ENCODE measurements at places on chromosomes 7 and 10.

DNA sequence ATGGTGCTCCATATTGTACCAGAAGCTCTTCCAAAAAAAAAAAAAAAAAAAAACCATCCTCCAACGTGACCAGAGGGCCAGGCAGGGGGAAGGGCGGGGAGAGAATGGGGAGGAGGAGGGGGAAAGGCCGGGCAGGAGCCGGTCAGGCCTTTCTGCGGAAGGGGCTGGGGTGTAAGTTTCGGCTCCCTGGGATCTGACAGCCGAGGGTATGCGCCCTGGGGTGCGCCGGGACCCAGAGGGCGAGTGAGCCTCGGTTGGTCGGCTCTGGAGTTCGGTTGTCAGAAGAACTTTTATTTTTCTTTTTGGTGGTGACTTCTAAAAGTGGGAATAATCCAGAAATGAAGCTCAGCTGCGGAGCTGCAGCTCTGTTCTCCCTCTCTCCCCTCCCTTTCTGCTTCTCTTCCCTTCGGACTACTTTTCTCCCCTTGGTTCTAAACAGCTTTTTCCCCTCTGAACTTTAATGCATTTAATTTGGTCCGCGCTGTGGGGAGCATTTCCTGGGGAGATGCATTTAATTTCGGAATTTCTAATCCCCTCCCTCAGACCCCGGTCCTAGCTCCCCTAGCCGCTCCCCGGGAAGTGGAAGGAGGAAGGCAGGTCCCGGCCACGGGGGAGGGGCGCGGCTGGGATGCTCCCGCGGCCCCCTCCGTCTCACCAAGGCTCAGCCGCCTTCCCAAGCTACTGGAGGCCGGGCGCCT is 3.9 kb upstream of the PAX2 start:
- DNase-seq, result no peak

GRCh38 chr10:29534590-29534989 is 100.2 kb downstream of the SVIL start:
- no peak for DNase-seq

GRCh38 chr7:138974675-138975292 is 6.4 kb downstream of the KIAA1549 start:
- DNase-seq, result no peak

- no peak for DNase-seq
Measured at GRCh38 chr10:110756876-110757275, 112.7 kb downstream of the RBM20 start.

- no peak for DNase-seq
Measured at GRCh38 chr7:91940171-91940570, 491 bp upstream of the AKAP9 start.

- DNase-seq, result no peak
Measured at GRCh38 chr7:130268463-130269317, 2.0 kb downstream of the CPA2 start.

GRCh38 chr7:28236560-28236959 is 56.0 kb upstream of the JAZF1 start:
- no peak for DNase-seq

DNA sequence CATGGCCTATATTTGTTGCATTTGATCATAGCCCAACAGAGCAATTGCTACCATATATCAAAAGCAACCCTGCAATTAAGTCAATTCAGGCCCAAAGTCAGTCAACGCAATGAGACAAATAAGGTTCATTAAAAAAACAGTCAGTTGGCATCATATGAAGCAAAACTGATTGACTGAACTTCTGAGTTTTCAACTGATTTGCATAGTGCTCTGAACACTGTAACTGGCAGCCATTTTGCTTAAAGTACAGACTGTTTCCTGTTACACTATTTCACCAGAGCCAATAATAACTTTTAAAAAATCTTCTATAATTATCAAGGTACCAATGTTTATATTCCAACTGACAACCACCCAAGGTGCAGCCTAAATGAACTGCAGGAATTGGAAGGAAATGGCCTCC is 68.4 kb upstream of the RAPGEF5 start:
- DNase-seq, result no peak

GRCh38 chr10:62938672-62939071 is 122.5 kb upstream of the EGR2 start:
- DNase-seq, result no peak

DNA sequence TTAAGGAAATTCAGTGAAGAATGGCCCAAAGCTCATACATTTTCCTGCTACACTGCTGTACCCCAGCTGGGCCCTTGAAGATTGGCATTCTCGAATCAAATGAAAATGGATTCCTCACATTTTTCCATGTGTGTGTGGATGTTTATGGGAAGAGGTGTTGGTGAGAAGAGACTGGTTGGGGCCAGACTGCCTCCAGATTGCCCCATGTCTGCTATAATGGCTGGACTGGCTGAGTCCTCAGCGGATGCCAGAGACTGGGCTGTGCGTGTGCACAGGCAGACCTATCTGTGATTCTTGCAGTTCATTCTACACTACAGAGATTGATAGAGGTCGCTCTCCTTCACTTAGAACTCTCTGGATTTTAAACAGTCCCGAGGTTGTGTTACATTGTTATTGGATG is 183.6 kb upstream of the GDF10 start:
- DNase-seq, result no peak

- no peak for DNase-seq
Measured at GRCh38 chr7:75048435-75049379, 24.9 kb downstream of the RCC1L start.

- DNase-seq, result no peak
Measured at GRCh38 chr7:6436385-6436685, 11.4 kb downstream of the DAGLB start.

- no peak for DNase-seq
Measured at GRCh38 chr7:80207501-80207900, 72.9 kb downstream of the GNAI1 start.

DNA sequence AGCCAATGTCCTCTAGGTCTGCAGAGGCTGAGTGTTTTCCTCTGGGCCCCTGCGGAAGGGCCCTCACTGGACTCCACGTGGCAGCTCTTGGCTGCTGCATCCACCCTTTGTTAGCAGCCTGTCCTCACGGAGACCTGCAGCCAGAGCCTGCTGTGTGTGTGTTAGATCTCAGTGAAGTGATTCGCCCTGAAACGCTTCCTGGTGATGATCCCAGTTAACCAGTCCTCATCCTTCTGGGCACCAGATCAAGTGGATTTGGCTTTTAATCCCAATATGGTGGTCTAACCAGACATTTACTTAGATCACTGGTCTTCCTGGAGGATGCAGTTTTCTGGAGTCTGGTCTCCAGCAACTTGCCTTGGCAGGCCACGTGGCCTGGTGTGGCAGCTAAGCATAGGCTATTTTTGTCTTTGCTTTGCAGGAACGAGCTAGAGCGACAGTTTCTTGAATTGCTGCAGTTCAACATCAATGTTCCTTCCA is 39.5 kb upstream of the GJD4 start:
- DNase-seq, result no peak

DNA sequence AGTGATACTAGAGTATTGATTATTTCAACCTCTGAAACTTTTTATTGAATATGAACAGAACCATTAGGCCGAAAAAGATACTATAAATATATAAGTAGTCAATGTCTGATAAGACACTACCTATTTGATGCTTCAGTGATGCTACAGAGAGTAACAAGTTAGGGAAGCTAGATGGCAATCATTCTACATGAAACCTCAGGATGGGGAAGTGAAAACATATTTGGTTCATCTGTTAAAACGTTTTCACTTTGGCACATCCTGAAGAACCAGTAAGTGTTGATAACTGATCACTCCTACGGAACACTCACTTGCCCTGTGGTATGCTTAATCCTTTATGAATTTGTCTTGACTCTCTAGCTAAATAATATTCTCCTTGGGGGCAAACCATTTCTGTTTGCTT is 1064.9 kb downstream of the NXPH1 start:
- no peak for DNase-seq

- no peak for DNase-seq
Measured at GRCh38 chr10:33120275-33120674, 162.2 kb upstream of the ITGB1 start.

- DNase-seq, result no peak
Measured at GRCh38 chr7:154960063-154960790, 42.7 kb downstream of the PAXIP1 start.

- DNase-seq, result no peak
Measured at GRCh38 chr7:12594122-12594897, 23.8 kb downstream of the SCIN start.

- DNase-seq, result no peak
Measured at GRCh38 chr10:101467286-101467770, 113.4 kb downstream of the BTRC start.

DNA sequence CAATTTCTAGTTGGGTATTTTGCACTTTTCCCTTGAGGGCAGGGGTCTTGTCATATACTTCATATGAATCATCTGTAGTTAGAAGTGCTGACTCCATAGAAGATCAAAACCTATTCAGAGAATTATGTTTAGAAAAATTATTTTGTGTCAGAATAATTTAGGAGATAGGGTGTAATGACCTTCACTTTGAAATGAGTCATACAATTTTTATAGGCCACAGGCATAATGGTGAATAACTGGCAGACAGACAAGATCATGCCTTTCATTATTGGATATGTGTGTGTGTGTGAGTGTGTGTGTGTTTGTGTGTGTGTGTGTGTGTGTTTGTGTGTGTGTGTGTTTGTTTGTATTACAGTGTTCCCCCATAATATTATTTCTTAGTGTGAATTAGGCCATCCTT is 523.0 kb downstream of the ANKRD7 start:
- no peak for DNase-seq

DNA sequence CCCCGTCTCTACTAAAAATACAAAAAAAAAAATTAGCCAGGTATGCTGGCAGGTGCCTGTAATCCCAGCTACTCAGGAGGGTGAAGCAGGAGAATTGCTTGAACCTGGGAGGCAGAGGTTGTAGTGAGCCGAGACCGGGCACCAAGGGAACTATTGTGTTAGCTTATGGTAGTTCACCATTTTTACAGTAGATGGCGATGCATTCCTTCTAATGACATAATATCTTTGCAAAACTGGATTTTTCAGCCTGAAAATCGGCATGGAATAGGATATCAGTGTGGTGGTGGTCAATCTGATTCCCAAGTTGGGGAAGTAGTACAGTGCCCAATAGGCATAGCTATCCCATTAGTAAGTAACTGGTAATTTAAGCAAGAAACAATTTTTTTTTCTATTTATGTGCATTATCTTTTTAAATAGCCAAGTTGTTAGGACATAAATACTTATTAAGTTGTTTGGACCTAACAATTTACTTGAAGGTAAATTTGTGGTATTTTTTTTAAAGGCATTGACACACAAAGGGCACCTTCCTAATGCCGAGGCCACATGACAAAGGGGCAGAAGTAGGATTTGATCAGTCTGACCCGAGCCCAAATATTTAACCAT is 17.6 kb upstream of the IMPDH1 start:
- no peak for DNase-seq

- DNase-seq, result no peak
Measured at GRCh38 chr7:159084069-159084801, 60.4 kb downstream of the VIPR2 start.

DNA sequence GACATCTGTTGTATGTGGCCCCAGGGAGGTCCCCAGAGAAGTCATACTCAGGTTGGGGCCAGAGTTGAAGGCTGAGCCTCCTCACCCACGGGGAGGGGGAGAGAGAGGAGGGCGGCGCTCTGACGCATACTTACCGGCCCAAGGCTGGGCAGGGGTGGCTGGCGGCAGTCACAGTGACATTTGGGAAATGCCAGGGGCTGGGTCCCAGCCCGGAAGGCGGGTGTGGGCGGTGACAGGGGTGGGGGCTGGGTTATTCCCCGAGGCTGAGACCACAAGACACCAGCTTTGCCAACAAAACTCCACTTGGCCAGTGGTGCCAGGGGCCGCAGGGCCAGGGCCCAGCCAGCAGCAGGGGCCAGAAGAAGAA is 41.1 kb downstream of the RASGEF1A start:
- DNase-seq, result peak; percentile 23

GRCh38 chr10:129365767-129366402 is 101.2 kb upstream of the MGMT start:
- peak; percentile 39 for DNase-seq

DNA sequence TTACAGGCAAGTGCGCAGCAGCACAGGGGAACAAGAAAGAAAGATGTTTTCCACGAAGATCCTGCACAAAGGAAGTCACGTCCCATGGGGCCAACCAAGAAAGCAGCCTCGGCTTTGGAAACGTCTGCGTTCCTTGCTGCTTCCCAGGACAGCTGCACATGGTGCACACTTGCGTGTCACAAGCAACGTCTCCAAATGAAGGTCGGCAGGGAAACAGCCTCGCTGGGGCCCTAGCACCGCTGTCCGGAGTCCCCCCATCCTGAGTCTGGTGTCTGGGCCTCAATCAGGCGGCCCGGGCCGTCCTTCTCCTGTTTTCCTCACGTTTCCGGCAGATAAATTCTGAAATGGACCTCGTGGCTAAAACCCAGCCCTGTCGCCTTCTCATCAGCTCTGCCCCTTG is 206.2 kb downstream of the DIP2C start:
- DNase-seq, result no peak

- DNase-seq, result no peak
Measured at GRCh38 chr10:90432866-90433265, 425.0 kb downstream of the HTR7 start.

DNA sequence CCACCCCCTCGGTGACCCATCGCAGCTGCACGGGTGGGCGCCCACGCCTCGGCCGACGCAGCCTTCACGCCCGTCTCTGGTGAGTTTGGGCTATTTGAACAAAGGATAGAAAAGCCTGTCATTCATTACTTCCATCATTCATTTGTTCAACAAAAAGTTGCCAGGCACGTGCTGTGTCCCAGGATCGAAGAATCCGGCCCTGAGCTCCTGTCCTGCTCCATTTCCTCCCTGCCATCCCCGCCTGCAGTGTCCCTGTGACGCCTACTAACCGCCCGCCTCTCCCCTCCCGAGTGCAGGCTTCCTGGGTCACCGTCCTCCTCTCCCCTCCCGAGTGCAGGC is 340.1 kb downstream of the WDR37 start:
- no peak for DNase-seq

DNA sequence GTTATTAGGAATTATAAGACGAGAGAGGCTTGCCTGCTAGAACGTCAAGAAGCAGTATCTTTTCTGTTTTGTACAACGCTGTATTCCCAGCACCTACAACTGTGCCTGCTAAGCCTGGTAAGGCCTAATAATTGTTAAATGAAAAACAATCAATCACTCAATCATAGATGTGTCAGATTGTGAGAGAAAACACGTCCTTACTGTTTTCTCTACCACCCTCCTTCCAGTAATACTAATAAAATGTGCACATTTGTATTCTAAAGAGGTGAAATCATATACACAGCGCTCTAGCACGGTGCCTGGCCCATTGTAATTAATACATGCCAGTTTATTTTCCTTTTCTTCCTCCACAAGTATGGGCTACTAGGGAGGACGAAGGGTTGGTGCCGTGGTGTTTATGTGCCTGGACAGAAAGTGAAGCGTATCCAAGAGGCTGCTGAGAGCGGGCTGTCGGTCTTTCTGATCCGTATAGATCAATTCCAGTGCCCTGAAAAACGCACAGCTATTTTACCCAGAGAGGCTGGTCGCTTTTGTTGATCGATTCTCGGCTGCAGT is 1.5 kb upstream of the AUTS2 start:
- DNase-seq, result no peak

Measured in right forelimb (tissue), 1 donor.